ENCODE measurements at places on chromosomes 6 and 20.
A peak's percentile ranks its signal among the peaks of the same experiment; 100 is the strongest.

- DNase-seq, result no peak
These were observed 19.6 kb upstream of the ABT1 start for GRCh38 chr6:26576929-26577719.

DNA sequence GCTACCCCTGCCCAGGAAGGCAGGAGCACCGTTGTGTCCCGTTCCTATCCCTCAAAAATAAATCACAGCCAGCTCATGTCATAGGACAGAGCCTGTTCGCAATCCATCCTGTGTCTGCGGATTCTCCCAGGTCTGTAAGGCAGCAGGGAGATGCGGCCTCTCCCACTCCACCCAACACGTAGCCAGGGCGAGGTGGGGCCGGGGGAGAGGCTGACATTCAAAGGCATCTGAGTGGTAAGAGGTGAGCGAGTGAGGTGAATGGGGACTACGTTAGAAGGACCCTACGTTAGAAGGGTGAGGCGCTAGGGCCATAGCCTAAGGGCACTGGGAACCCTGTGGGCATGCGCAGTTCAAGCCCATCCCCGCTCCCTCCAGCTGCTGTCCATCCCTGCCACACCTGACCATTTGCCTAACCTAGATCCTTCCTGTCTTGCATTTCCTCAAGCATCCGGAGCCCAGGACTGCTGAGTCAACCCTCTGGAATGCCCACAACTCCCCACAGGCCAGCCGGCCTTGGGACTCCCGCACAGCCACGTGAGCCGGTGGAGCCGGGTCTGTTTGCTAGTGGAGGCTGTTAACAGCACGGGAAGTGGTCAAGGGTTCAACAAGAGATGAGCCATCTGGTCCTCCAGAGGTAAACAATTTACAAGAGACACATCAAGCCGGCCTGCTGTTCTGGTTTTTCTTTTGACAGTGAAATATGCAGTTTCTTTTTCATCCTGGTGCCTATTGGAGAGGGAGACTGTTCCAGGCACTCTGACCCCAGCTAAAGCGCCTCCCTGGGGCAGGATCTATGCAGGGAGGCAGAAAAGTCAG lies 45.9 kb downstream of the RIPOR3 start:
- peak; percentile 23 for DNase-seq

- DNase-seq, result no peak
These were observed 621 bp downstream of the GPR63 start for GRCh38 chr6:96836631-96837080.

DNA sequence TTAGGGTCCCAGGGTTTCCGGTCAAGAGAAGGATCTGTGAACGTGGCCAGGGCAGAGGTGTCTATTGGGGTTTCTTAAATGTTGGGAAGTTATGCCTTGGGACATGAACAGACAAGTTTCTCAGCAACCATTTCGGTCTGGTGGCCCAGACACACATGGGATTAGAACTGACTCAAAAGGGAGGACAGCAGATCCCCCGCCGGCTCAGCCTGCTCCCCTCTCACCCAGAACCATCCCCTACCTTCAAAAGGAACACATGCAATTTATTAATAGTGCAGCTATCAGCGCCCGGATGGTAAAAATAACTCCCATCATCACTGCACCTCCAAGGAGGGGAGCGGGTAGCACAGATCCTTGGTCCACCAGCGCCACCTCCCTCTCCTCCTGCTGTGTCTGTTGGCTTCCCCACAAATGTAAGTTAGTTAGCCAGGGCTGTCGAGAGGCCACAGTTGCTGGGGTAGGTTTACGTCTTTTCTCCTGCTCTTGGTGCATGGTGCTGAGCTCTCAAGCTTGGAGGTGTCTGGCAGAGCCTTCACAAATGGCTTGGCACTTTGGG lies 77.1 kb downstream of the TRAM2 start:
- DNase-seq, result no peak

- no peak for DNase-seq
These were observed 177.1 kb downstream of the CDH26 start for GRCh38 chr20:60135276-60135675.

DNA sequence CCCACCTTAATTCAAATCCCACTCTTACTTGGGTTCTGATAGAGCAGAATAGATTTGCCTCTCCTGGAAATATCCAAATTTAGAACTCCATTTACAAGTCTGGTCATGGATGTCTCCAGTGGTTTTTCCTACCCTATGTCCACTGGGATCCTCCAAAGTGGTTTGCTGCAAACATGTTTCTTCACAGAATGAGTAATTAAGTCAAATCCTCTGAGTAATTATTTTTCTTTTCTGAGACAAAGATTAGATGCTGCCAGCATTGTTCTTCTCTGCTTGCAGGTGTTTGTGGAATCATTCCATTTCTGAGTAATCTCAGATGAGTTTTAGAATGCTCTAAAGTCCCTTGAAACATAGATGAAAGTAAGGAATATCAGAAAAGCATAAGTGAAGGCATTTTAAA lies 21.9 kb downstream of the DTD1 start:
- no peak for DNase-seq

DNA sequence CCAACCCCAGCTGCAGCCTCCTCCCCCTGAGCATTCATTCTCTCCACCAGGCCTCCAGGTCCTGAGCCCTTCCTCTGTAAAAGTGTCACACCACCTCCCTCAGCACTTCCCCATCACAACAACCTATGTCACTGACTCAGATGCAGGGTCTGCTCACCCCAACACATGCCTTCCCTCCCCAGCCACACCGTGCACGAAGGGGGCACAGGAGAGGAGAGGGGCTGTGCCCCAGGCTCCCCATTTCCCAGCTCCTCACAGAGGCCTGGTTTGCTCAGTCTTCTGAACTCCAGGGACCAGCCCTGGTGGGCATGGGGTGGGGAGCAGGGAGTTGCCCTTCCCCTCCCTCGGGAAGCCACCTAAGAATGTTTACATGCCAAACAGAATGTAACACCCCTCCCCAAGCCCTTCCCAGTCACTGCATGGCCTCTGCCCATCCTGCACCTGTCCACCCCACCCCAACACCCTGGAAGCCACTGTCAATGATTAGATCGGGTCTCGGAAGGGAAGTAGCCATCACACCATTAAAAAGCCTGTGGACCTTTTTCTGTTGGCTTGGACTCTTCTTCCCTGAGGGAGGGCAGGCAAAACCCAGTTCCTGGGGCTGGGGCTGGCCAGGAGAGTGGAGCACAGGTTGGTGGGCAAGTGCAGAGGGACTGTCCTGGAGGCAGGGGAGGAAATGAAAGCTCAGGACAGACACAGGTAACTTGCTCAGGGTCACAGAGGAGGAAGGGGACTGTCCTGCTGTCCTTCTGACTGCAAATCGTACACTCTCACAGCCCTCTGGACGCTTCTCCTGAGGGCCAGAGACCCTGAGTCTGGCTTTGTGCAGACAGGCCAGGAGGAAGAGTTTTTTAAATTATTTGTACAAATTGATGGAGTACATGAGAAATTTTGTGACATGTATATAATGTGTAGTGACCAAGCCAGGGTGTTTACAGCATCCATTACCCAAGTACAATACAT lies 10.1 kb upstream of the SLC22A7 start:
- DNase-seq, result no peak

All from DMS79 (cell line).